IMR-90 (cell line): ENCODE measurements at places on chromosomes 3 and 15. TPM values are rescaled to one million over a fixed set of nuclear protein-coding genes. Genes with fewer than 3 reads are reported as not detected.

IL5RA gene
- total RNA-seq, result not detected in 2 replicates

IGF2BP2 gene
- 88.2 and 126 TPM in 2 replicates for total RNA-seq

LXN gene
- total RNA-seq, result 83.0 and 93.6 TPM in 2 replicates

DAZL gene
- not detected in 2 replicates for total RNA-seq

GABRB3 gene
- total RNA-seq, result 0.54 and 0.56 TPM in 2 replicates

DNA sequence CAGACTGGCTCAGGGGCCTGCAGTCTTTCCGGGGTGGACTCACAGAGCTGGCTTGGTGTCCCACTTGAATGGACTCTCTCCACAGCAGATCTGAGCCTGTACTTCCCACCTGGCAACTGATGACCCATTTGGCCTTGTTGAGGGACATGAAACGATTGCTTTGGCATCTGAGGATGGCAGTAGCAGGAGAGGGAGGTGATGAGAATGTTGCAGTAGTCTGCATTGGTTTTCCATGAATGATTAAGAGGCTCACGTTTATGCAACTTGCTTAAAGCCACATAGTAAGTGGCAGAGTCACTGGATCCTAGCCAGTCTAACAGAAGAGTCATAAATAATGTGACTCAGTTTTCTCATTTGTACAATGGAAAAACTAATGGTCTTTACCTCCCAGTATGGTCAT is 21.9 kb downstream of the IL20RB start:
- DNase-seq, result peak; percentile 72

GRCh38 chr15:91065505-91065904 is 34.6 kb upstream of the SV2B start:
- no peak for DNase-seq

DNA sequence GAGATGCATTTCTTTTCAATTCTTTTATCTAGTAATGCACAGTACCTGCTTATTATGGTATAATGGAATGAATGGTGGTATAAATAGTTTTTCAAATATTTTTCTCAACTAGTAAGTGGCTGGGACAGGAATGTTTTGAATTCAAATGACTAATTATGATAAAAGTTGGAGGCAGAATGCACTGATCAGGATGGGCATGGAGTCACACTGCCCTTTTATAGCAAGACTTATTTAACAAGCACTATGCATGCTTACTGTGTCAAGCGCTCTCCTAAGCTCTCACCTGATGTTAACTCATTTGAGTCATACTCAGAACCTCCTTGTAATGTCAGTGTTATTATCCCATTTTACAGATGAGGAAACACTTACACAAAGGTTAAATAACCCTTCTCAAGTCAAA is 221.8 kb downstream of the FEZF2 start:
- DNase-seq, result peak; percentile 43

- no peak for DNase-seq
Observed at GRCh38 chr3:81300324-81300927, 461.0 kb downstream of the GBE1 start.

GRCh38 chr3:22117751-22118346 is 366.8 kb upstream of the ZNF385D start:
- peak; percentile 62 for DNase-seq
